ENCODE measurements at places on chromosomes 3 and 15.

DNA sequence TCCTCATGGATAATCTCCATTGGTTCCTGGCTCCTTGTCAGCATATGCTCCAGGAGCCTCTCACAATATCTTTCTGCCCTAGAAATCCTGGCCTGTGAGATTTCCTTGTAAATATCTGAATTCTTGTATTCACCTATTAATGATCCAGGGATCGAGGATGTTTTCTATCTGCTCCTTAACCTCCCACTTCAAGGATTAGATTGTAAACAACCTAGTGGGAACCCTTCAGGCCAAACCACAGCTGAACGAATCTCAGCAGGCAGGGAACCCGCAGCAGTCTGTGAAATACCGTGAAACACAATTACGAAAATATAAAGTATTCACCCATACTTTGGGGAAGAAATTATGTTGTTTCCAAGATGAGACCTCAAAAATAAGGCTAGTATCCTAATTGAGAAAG is 215.9 kb downstream of the TIGIT start:
- DNase-seq, result no peak

GRCh38 chr15:81001152-81002008 is 657 bp downstream of the TLNRD1 start:
- DNase-seq, result peak; percentile 64

GRCh38 chr3:145190138-145190537 is 970.8 kb downstream of the PLOD2 start:
- DNase-seq, result no peak

- peak; percentile 61 for DNase-seq
Observed at GRCh38 chr15:64809649-64810496, 15.6 kb downstream of the PIF1 start.

DNA sequence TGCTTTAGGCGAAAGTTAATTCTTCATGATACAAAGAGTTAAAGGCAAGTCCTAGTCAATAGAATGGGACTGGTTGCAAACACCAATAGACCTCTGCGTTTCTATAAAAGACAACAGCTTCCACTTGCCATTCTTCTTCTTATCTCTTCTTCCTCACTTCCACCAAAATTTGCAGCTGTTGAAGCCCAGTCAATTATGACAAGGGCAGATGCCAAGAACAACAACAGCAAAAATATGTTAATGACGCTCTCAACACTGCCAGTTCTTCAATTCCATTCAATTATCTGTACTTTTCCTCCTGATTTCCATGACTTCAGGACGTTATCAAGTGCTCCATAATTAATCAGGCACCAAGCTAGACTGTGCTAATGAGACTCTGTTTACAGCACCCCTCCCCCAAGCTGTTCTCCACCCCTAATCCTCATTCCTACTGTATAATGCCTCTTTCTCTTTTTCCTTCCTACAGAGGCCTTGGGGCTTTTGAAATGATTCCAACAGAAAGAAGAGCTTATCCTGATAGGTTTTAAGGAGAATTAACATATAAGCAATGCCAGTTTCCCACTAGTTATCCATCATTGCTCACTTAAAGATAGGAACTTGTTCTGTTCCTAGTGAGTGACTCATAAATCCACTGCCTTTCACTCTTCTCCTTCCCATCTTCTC is 1160.5 kb downstream of the IGSF11 start:
- DNase-seq, result no peak

- DNase-seq, result no peak
Observed at GRCh38 chr3:122962149-122962548, 65.4 kb downstream of the SEMA5B start.

- no peak for DNase-seq
Observed at GRCh38 chr3:170602556-170602955, 16.7 kb upstream of the SLC7A14 start.

GRCh38 chr15:89167267-89168176 is 53.9 kb downstream of the RLBP1 start:
- DNase-seq, result no peak

GRCh38 chr15:62591842-62592838 is 427.1 kb upstream of the C2CD4B start:
- DNase-seq, result no peak

GRCh38 chr15:50265620-50266019 is at the start of gene HDC:
HDC (minus strand) TSS chr15:50265726; CDS start chr15:50265623, 103 bp downstream.
- DNase-seq, result no peak

DNA sequence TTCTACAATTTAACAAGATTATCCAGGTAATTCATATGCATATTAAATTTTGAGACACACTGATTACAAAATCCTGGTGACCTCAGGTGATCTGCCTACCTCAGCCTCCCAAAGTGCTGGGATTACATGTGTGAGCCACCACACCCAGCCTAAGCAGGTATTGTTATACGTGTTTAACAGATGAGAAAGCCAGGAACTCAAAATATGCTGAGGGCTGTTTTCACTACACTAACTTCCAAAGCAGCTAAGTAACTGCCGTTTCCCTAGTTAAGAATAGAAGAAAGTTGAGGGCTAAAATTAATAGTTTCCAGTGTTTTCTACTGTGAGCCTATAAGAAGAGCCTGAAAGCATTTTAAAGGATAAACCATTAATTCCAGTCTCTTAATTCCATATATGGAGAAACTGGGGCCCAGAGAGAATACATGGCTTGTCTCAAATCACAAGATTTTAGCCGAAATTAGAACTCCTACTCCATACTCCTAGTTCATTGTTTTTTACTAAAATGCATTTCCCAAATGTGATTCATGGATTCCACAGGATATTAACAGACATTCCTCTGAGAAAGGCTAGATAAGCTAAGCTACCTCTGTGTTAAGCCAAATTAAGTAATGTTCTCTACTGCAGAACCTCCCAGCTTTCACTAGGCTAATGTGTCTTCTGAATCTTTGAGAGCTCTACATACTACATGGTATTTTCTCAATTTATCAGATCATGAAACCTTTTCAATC is 17.0 kb upstream of the AVEN start:
- DNase-seq, result no peak

DNA sequence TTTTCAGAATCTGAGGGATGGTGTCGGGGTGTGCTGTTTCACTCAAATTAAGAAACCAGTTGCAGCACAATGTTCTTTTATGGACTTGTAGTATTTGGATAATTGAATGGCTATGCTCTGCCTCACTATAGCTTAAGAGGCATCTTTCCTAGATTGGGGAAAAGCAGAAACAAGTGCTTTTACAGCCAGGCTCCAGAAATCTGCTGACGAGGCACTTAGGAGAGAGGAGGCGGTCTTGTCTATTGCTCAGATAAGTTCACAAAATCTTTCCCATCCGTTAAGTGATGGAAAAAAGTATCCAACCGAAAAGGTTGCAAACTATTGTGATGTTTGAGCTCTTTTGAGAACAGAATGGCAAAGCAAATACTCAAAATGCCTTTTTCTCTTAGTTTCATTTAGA is 336.1 kb upstream of the RARB start:
- no peak for DNase-seq

- no peak for DNase-seq
Observed at GRCh38 chr3:127097072-127097405, 95.9 kb upstream of the PRR23E start.

DNA sequence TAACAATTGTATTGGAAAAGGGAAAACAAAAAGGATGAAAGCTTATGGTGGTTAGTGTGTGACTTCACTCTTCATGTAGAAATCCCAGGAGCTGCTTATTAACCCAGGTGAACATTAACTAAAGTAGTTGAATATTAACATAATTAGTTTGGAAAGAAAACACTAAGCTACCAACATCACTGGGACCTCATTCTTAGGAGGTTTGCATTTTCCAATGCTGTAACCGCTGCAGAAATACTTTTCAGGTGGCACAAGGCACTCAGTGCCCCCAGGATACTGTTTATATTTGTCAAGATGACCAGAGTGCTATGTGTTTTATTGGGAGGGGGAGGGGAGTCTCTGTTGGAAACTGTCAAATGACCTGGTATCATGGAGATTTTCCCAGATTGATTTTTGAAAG is 25.9 kb upstream of the VILL start:
- DNase-seq, result no peak

DNA sequence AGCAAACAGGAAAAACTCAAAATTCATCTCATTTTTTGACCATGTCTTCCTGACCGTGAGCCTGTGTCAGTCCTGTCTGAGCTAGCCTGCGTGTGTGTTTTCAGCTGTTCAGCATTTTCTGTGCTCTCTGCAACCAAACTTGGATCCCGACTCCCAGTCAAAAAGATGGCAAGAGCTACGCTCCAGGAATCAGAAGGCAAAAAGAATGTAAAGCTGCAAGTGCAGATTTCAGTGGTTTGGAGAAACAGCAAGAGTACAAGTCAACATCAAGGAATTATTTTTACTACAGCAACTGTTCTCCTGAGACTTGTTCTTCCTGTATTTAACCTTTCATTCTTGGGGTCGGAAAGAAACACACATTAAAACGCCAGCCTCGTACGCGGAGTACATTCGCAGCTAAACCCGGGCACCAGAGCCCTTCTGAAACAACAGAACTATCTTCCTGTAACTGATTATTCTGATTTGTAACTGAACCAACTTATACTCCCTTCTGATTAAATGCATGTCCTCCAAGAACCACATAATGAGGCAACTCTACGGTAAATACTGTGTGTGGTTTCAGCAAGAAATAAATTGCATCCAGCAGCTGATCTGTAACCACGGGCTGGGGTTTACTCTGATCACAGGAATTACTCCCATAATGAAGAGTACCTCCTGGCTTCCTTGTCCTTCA is 107.4 kb downstream of the LRIG1 start:
- DNase-seq, result no peak

GRCh38 chr3:64975147-64975546 is 287.3 kb upstream of the ADAMTS9 start:
- DNase-seq, result no peak

GRCh38 chr15:69456208-69457166 is 3.9 kb downstream of the RPLP1 start:
- DNase-seq, result no peak

DNA sequence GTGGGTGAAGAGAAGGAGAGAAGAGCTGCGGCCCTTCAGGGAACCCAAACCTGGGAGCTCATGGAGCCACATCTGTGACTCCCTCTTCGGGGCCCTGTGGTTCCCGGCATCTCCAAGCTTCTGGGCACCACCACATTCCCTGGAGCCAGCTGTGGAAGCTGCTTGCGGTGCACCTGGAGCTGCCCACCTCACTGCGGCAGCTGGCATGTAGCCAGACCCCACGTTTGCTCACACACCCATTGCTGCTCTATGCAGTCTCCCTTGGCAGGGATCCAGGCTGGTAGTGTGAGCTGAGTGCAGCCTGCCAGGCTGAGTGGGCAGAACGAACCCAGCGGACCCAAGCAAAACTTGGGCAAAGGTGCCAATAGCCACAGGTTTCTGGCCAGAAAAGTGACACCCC is 16.8 kb upstream of the PLA2G4E start:
- no peak for DNase-seq

GRCh38 chr15:83170474-83171165 is 37.0 kb downstream of the HDGFL3 start:
- no peak for DNase-seq

GRCh38 chr3:74009961-74010844 is 385.5 kb upstream of the PDZRN3 start:
- no peak for DNase-seq

DNA sequence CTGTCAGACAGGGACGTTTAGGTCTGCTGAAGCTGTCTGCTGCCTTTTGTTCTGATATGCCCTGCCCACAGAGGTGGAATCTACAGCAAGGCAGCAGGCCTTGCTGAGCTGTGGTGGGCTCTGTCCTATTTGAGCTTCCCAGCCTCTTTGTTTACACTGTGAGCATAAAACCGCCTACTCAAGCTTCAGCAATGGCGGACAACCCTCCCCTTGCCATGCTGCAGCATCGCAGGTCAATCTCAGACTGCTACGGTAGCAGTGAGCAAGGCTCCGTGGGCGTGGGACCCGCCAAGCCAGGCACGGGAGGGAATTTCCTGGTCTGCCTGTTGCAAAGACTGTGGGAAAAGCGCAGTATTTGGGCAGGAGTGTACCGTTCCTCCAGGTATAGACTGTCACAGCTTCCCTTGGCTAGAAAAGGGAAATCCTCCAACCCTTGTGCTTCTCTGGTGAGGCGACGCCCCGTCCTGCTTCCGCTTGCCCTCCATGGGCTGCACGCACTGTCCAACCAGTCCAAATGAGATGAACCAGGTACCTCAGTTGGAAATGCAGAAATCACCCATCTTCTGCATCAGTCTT is 71.4 kb downstream of the SPSB4 start:
- no peak for DNase-seq

DNA sequence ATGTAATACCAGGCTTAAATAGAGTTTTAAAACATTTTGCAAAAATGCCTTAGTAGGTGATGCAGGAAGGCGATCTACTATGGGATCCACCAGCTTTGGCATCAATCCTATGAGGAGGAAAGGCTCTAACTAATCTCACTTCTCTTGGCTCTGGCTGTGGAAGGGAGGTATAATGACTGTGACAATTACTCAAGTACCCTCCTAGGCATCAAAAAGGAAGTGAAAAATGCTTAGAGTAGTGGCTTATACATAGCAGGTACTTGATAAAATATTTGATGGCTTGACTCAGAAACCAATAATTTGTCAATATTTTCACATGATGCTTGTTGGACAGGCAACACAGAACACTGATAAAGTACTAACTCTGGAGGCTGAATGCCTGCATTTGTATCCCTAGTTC is 34.1 kb upstream of the SERPINI2 start:
- no peak for DNase-seq

DNA sequence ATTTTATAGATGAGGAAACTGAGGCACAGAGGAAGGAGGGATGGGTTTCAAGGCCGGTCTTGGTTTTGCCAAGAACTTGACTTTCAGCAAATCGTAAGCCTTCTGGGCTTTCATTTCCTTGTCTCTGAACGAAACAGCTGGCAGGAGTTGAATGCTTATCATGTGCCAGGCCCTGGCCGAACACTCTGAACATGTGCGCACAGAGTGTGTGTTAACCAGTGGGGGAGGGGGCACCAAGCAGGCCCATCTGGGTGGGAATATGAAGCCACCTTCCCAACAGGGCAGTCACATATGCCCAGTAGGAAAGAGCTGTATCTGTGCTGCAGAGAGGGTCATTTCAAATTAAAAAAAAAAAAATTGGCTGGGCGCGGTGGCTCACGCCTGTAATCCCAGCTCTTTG is 29.3 kb downstream of the ZNF710 start:
- DNase-seq, result no peak

DNA sequence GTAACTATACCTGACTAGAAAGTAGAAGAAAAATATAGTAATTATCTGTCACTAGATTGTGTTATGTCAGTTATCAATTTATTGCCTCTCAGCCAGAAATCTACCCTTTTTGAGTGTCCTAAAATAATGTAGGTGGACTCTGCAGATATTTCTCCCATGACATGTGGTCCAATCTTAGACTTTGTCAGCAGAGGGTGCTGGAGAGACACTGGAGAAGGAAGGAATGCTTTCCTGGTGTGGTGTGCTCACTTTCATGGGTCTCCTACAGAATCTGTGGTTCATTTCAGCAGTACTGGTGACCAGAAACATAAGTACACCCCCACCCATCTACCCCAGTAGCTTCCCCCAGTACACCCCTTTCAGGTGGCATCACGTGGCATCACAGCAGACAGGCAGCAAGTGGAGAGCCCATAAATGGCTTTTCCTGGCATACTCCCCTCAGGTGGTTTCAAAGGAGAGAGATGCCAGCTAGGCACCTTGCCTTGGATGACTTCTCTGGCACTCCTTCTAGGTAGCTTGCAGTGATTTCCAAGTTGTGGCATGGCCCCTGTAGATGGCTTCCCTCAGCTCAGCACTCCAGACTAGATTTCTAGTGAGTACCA is 114.7 kb downstream of the GADL1 start:
- no peak for DNase-seq
